LoVo (cell line): ENCODE measurements at places on chromosomes 6 and 20.

DNA sequence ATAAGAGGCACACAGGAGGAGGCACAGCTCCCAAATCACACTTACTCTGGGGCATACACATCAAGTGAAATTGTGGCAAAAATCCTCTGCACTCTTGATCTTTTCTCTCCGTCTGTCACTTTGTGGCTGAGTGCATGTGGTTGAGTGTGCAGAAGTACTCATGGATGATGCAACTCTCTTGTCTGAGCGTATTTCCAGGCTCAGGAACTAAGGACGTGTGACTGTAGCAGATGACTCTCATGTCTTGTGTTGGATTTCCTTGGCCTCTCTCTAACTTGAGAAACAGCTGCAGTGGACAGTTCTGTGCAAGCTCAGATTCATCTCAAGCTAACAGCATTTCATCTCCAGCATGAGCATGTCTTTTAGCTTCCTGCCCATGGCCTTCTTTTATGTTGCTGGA, 245.4 kb upstream of the FLRT3 start:
- no peak for DNase-seq

GRCh38 chr6:8278562-8278961, 156.8 kb downstream of the SLC35B3 start:
- DNase-seq = no peak

GRCh38 chr6:88855541-88856147, 107.8 kb downstream of the RNGTT start:
- DNase-seq = no peak

GRCh38 chr6:131223416-131223815, 88.1 kb downstream of the AKAP7 start:
- DNase-seq = no peak

- peak; percentile 56 for DNase-seq
Observed at GRCh38 chr6:56223995-56224394, 23.4 kb downstream of the COL21A1 start.

DNA sequence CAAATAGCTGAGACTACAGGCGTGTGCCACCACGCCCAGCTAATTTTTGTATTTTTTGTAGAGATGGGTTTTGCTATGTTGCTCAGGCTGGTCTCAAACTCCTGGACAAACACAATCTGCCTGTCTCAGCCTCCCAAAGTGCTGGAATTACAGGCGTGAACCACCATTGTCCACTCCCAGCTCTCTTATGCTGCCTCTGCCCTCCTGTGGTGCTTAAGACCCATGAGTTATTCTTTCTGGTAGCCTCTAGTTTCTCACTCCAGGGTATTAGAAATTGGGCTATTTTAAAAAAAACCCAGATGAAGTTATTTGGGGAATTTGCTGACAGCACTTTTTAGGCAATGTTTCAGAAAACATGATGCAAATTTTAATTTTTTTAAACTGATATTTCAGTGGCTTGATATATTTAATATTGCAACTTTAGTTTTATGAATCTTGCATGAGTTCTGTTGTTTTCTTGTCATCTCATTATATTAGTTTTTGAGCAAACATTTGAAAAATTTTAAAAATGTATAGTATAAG, 114.0 kb upstream of the FOXO3 start:
- no peak for DNase-seq
